Spinal cord (tissue), 10 donors: ENCODE measurements at places on chromosomes 2 and 18. TPM values are rescaled to one million over a fixed set of nuclear protein-coding genes. Genes with fewer than 3 reads are reported as not detected.

DNA sequence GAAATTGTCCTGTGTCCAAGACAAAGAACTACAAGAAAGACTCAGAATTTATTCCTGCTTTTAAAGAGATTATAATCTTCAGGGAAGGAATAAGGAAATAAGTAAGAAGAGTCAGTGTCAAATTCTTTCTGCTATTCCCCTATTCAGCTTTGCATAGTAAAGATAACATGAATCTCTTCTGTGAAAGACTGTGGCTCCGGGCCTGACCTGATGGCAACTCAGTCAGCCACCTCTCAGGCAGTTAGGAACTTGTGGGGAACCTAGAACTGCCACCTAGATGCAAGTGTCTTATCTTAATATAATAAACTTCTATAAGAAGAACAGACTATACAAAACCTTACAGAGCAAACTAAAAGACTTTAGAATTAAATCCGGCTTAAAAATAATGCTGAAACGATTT lies 382.0 kb downstream of the RAD51AP2 start:
- DNase-seq: no peak
- H3K4me1 ChIP-seq: no peaks in the 10 kb centered on the region
- no peaks in the 10 kb centered on the region for H3K36me3 ChIP-seq
- H3K27me3 ChIP-seq: no peaks in the 10 kb centered on the region
- H3K4me3 ChIP-seq: no peak overlapping the region
- H3K27ac ChIP-seq: no peak overlapping the region

Gene SH3RF3
- total RNA-seq: 4.8 TPM

GRCh38 chr2:192128655-192129054 lies 66.1 kb downstream of the TMEFF2 start:
- no peaks in the 10 kb centered on the region for H3K27me3 ChIP-seq
- H3K36me3 ChIP-seq: no peaks in the 10 kb centered on the region
- DNase-seq: no peak
- H3K27ac ChIP-seq: no peak overlapping the region
- H3K4me3 ChIP-seq: no peak overlapping the region
- H3K4me1 ChIP-seq: peaks cover 4% of the 10 kb centered on the region

Gene TUBA3D
- total RNA-seq: 0.20 TPM

Gene RND3
- 61.1 TPM for total RNA-seq
